ENCODE measurements at places on chromosomes 11 and 22.
A peak's percentile ranks its signal among the peaks of the same experiment; 100 is the strongest.

- no peak for DNase-seq
These were observed 35.9 kb upstream of the NAV2 start for GRCh38 chr11:19676475-19677380.

GRCh38 chr22:36124666-36125065, 35.9 kb downstream of the APOL3 start:
- no peak for DNase-seq

DNA sequence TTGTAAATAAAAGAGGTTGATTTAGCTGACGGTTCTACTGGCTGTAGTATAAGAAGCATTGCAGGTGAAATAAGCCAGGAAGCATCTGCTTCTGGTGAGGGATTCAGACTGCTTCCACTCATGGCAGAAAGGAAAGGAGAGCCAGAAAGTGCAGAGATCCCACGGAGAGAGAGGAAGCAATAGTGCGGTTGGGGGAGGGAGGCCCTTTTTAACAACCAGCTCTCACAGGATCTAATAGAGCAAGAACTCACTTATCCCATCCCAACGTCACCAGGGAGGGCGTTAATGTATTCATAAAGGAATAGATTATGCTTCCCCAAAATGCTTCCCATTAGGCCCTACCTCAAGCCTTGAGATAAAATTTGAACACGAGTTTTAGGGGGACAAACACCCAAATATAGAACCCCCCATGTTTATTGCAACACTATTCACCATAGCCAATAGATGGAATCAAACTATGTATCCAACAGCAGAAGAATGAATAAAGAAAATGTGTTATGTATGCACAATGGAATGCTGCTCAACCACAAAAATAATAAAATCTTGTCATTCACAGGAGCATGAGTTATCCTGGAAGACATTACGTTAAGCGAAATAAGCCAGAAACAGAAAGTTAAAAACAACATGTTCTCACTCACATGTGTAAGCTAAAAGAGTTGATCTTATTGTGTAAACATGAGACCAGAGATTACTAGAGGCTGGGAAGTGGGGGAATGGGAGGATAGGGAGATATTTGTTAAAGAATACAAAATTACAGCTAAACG, 908.3 kb upstream of the ANO3 start:
- DNase-seq, result peak; percentile 42

- DNase-seq, result no peak
These were observed 17.9 kb upstream of the NAP1L4 start for GRCh38 chr11:3010004-3010403.

GRCh38 chr11:118194835-118195627, 18.6 kb upstream of the SCN2B start:
- peak; percentile 69 for DNase-seq

- DNase-seq, result no peak
These were observed 1.4 kb downstream of the NEFH start for GRCh38 chr22:29481265-29482000.

DNA sequence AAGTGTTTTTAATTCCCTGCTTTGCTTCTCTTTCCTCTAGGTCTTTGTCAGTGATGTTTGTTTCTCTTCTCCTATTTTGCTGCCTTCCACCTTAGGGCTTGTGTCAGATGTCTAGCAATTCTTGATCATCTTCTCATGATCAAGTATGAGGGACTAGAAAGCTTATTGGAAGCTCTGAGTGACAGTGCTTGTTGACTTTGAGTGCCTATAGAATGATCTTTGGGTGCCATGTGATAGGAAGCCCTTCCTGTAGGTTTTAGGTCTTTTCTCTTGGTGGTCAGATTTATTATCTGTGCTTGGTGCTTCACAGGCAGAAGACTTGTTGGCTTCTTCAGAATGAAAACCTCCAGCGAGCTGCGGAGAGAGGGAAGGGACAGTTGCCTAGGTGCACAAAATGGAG, 43.1 kb downstream of the BSX start:
- no peak for DNase-seq

DNA sequence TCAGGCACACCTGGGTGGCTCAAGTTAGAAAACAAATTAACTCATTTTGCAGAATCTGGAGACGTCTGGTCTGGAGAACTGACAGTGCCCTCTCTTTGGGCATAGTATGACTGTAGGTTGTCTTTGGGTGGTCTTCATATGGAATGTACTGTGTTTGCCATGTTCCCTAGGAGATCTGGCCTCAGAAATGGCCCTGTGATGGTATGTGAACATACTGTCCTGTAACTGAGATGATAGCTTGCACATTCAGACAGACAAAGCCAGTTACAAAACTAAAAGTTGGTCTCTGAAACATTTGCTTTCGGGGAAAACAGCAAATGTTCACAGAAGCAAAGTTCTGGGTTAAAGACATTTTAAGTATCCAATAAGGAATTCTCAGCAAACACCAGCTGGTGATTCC, 29.7 kb downstream of the CD44 start:
- no peak for DNase-seq

GRCh38 chr11:58285483-58286040, 17.5 kb upstream of the OR10W1 start:
- no peak for DNase-seq

DNA sequence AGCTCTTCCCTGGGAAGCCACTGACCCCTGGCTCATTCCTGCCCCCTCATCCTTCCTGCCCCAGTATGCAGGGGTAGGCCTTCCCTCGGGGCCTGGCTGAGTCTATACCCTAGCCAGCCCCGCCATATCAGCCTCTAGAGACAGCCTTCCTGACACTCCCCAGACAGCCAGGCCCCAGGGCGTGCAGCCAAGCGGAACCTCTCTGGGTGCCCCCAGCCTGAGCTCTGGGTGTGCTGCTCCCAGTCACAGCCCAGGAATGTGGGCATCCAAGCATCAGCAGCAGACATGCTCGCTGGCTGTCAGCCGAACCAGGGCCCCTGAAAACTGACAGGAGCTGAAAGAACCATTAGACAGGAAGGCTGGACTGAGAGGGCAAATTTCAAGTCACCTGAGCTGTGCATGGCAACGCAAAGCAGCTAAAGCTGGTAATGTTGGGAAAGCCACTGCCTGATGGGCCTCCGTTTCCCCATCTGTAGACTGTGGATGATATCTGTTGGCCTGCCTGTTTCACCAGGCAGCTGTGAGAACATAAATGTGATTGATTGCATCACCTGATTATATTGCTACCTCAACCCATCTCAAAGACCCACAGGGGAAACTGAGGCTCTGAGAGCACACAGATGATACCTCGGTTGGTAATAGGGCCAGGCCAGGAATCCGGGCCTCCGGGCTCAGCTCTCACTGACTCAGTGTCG, 93.2 kb downstream of the LRRC32 start:
- DNase-seq, result no peak
